Stimulated activated CD4-positive, alpha-beta T cell treated with anti-CD3 and anti-CD28 coated beads, Interleukin-15, amount 100 ng/mL, for 48 hours (primary cell): ENCODE measurements at places on chromosomes 4 and X.

DNA sequence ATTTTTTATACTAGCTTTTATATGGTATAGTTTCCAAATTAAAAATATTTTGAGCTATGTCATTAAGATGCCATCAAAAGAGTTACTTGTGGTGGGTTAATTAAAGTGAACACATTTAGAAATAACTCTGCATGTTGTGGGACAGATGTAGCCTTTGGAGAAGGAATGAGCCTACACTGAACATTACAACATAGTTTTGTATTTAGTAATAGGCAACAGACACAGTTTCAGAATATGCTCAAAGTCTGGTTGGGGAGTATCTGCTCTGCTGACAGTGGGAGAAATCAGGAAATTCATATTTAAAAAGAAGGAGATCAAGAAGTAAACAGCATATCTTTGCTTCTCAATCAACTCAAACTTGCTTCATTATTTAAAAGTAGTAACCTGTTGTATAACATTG, 23.7 kb downstream of the EMCN start:
- DNase-seq, result no peak

DNA sequence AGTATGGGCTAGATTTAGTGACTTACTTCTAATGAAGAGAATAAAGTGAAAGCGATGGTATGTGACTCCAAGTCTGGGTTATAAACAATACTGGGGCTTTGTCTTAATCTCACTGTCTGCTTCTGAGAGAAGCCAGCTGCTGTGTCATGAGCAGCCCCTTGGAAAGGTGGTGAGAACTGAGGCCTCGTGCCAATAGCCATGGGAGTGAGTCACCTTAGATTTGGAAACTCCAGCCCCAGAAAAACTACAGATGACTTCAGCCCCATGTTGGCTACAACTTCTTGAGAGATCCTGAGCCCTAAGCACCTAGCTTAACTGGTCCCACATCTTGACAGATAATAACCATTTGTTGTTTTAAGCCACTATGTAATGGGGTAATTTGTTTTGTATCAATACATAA, 77.6 kb downstream of the CWH43 start:
- no peak for DNase-seq

- peak; percentile 20 for DNase-seq
These were observed 60.0 kb upstream of the BANK1 start for GRCh38 chr4:101730291-101731117.

DNA sequence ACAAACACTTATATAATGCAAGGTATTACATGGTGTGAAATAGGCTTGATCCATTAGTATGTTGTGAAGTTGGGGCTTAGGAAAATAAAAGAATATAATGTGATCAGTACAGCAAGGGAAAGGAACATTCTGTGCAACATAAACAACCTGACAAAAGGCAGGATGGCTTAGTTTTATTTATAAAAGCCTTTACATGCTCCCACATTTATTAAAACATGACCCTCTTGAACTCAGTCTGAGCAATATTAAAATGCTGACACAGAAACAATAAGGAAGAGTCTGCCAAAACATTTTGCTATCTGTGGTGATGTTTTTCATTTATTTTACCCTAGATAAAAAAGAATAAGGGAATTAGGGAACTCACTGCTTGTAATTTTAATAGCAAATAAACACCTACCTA, 519.7 kb downstream of the PCDH7 start:
- no peak for DNase-seq
